Esophagus squamous epithelium (tissue), 5 donors: ENCODE measurements at places on chromosomes 4 and X.

- no peak for DNase-seq
Observed at GRCh38 chr4:99885063-99885664, 9.1 kb downstream of the LAMTOR3 start.

DNA sequence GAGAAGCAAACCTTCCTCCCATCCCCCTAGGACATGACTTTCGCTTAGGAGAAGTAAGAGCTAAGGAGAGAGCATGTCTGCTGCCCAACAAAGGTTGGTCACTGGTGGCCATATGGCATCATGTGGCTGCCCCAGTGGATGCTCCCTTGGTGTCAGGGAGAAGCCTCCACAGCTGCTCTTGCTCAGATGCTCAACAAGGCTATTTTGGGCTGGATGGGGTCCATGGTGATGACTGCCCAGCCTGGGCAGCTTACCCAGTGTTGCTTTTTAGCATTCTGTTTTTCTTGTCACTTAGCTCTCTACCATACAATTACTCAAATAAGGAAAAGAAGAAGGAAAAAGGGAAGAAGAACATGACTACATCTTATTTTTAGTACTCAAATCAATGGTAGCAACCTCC, 48.9 kb upstream of the PPARGC1A start:
- no peak for DNase-seq

GRCh38 chr4:128475597-128475996, 188.0 kb upstream of the PGRMC2 start:
- DNase-seq = no peak

- DNase-seq = no peak
Observed at GRCh38 chr4:87071401-87071800, 136.6 kb downstream of the AFF1 start.

GRCh38 chrX:52867610-52868348, at the start of gene XAGE3:
XAGE3 (minus strand) TSS chrX:52868083; CDS start chrX:52867133, 950 bp downstream.
- no peak for DNase-seq

GRCh38 chr4:6357476-6357875, 87.8 kb downstream of the WFS1 start:
- DNase-seq = no peak

DNA sequence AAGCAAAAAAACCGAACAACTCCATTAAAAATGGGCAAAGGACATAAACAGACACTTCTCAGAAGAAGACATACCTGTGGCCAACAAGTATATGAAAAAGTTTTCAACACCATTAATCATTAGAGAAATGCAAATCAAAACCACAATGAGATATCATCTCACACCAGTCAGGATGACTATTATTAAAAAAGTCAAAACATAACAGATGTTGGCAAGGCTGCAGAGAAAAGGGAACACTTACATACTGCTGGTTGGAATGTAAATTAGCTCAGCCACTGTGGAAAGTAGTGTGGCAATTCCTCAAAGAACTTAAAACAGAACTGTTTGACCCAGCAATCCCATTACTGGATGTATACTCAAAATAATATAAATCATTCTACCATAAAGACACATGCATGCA, 436.3 kb downstream of the KLHL13 start:
- DNase-seq = no peak

GRCh38 chr4:153448003-153448731, 18.0 kb upstream of the TMEM131L start:
- DNase-seq = no peak

- DNase-seq = no peak
Observed at GRCh38 chr4:3703677-3704521, 62.3 kb upstream of the ADRA2C start.

DNA sequence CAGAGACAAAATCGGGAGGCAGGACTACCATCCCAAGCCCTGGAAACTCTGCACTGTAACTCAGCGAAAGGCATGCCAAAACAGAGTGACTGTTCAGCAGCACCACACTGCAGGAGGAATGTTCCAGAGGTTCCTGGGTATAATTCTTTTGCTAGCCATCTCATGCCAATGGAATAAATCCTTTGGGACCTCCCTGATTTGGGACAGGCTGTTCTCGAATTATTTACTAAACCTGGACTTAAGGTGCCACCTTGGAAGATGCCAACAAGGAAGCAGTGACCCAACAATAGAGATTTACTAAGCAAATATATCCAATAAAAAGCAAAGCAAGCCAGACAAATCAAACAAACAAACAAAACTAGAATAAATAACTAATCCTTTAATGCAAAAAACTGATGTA, 9.3 kb downstream of the AADAT start:
- DNase-seq = no peak

GRCh38 chr4:48175328-48175727, 41.3 kb upstream of the TXK start:
- no peak for DNase-seq

DNA sequence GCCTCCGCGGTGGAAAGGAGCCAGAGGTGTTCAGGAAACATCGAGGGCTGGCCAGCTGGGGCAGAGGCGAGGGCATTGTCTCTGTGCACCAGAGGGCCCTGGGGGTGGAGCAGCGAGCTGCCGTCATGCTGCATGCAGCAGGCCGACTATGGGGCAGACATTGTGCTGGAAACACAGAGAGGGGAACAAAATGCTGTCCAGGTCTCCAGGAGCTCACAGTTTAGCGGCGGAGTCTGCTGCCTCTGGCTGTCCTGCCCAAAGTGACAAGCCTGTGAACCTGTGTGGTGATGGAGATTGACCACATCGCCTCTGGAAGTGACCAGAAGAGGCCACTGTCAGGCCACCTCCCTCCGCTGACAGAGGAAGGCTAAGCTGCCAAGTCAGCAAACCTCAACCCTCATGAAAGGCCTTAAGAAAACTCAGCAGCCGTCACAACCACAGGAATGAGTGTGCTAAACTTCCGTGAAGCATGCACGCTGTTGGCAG, 20.1 kb upstream of the SASH3 start:
- DNase-seq = no peak

- no peak for DNase-seq
Observed at GRCh38 chr4:83074086-83074704, 39.2 kb downstream of the COPS4 start.

DNA sequence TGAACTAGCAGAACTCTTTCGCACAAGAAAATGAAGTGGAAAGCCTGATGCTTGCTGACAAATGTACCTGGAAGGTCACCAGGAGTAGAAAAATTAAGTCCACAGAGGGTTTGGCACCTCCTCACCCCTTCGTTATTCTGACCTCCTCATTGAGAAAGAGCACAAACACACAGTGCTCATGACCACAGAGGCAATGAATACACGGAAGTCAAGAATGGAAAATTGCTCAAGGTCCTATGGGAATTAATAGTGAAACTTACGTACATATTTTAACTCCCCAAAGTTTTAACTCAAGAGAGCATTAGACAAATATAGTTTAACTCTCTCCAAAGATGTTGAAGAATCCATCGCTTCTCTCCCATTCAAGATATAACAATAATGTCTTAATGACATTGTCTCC, 83.6 kb upstream of the CAMK2D start:
- DNase-seq = no peak

- DNase-seq = no peak
Observed at GRCh38 chr4:95957054-95957453, 117.2 kb downstream of the PDHA2 start.

DNA sequence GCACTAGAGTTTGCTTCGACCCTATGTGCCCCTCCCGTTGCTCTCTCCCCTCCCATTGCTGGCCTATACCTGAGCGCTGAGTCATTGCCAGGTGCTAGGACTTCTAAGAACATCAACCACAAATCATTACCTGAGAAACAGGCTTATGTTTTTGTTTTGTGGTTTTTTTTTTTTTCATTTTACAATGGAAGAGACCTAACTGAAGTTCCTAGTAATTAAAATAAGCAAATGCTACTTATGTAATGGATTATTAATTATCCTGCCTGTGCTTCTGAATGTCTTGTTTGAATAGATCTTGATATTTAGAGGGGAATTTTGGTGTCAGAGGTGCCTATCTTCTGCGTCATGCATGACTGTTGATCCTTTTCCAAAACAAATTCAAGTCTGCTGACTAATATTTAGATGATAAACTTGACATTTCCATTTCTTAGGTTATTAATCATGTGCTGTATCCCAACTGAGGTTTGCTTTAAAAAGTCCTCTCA, 275.4 kb upstream of the CPEB2 start:
- DNase-seq = no peak

GRCh38 chrX:147738265-147738664, 173.5 kb upstream of the FMR1 start:
- no peak for DNase-seq

- no peak for DNase-seq
Observed at GRCh38 chr4:78069859-78070258, 12.7 kb downstream of the FRAS1 start.

GRCh38 chr4:100949350-100949935, 397.9 kb downstream of the PPP3CA start:
- no peak for DNase-seq

GRCh38 chrX:130002541-130002940, 20.1 kb downstream of the BCORL1 start:
- DNase-seq = no peak

DNA sequence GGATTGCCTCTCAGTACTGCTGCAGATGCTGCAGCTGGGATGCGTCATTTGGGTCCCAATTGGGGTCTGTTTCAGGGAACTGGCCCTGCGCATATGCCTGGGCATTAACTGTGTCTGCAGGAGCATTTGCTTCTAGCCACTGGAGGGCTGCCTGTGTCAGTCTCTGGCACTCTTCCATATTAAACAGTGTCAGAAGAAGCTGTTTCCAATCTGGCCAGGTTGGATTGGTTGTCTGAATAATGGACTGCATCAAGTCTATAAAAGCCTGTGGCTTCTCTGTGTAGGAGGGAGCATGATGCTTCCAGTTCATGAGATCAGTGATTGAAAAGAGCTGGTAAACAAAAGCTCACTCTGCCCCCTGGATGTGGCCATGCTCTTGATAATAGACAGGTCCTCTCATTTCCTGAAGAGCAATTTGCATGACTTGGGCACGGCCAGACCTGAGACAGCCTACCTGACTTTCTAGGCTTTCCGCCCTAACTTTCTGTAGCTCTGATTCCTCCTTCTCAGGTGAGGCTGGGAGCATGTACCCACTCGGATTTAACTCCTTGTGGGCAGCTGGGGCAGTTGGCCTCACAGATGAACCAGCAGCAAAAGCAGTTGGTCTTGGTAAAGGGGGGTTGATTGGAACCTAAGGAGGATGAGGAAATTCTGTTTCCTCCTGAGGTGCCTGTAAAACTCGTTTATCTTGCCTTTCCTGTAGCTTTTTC, 29.2 kb downstream of the SULT1E1 start:
- DNase-seq = no peak

- no peak for DNase-seq
Observed at GRCh38 chrX:55715847-55716246, 1.7 kb upstream of the RRAGB start.

GRCh38 chr4:48340276-48340964, 909 bp upstream of the SLAIN2 start:
- no peak for DNase-seq

GRCh38 chr4:155433636-155434360, 57.0 kb upstream of the MAP9 start:
- DNase-seq = no peak

- DNase-seq = no peak
Observed at GRCh38 chr4:95636061-95636460, 87.3 kb upstream of the UNC5C start.

DNA sequence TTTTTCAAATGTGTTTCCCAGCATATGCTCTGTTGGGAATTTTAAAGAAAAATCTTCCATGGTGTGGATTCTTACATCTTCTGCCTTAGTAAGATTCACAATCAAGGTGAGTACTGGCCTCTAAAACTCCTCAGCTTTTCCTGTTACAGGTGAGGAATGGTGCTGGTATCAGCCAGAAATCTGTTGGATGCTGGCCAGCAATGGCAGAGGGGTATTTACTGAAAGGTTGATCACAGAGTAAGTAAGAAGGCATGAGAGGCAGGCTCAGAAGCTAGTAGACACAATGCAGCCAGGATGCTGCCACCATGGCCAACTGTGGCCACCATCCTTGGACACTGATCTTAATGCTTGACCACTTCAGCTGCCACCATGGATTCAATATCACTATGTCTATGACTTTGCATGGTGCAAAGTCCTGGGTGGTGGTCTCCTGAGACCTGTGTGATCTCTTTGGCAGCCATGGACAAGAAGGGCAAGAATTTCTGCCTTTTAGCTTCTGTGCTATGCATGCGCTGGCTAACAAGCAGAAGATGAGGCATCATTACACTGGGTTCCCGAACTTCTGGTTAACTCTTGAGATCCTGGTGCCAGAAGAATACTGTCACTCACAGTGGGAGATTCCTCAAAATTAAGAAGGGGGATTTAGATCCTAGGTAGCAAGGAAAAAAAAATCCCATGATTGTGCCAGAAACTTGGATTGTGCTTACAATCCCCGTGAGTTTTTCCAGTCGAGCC, 60.2 kb downstream of the CHRNA9 start:
- DNase-seq = no peak

DNA sequence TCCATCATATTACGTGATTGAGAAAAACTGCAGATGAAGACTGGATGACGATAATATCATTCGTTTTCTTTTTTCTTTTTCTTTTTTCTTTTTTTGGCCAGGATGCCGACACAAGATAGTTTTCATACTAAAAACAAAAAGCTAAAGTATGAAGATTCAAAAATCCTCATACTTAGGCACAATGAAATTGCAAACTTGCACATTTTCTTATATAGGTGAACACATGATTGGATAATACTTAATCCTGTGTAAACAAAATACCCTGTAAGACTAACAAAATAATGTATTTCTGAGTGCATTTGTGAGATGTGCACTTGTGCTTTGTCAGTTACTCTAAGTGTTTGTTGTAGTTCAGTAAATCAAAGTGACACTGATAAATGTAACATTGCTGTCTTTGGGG, 568.9 kb downstream of the ANKRD50 start:
- DNase-seq = no peak

DNA sequence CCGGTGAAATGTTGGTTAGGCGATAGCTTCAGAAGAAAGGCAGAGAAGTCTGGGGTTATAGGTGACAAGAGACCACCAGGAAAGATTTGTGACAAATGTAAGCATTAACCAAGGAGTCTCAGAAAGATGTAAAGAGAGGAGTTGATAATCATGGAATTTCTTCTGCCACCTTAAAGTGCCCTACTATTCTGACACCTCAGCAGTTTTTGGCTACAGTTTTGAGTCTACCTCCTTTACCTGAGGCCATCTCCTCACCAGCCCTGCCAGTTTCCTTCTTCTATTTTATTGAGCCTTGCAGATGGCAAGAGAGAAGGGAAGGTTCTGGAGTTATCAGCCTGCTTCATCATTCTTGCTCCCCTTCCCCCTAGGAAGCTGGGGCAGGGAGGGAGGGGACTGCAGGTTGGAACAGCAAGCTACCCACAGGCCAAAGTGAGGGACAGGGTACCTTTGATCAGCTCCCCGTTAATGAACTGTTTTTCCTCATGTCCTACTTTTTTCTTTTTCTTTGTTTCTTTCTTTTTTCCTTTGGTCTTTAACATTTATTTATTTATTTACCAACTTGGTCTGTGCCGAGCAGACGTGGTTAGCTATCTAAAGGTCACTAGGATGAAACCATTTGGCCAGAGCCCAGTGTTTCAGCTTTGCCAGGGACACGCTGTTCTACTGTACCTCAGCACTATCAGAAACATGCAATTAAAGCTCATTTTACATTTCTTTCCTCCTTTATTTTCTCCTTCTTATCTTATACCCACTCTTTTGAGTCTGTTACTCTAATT, 438.7 kb upstream of the AR start:
- no peak for DNase-seq

- DNase-seq = no peak
Observed at GRCh38 chrX:68714856-68715255, 67.4 kb downstream of the STARD8 start.
